ENCODE measurements at places on chromosomes 11 and 22.

DNA sequence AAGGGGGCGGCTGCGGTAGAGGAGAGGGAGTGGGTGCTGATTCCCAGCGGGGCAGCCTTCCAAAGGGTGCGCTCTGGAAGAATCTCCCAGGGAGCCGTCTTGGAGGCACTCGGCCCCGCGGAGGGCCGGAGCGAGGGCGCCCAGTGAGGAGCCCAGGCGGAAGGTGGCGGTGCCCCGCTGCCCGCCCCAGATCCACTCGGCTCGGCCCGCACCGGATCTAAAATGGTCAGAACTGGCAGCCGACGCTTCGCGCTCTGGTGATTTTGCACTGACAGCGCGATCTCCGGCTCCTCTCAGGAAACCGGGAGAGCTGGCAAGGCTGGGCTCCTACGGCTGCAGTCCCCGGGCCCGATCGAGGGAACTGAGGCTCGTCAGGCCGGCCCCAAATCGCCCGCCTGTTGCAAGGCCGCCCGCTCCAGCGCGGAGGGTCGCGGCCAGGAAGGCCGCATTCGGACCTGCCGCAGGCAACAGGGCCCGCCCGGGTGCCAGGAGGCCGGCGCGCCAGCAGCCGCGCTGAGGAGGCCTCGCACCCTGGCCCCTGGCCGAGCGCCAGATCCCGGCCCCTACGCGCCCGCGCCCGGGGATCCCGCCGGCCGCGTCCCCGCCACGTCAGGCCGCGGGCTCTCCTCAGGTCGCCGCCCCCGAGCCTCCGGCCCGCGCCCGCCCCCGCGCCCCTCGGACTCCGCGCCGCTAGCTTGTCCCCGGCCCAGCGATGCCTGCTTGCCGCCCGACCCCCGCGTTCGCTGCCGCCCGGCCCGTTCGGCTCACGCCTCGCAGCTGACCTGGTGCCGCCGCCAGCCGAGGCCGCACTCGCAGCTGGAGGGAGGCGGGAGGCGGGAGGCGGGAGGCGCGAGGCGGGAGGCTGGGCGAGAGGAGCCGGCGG is at the start of gene KLHL22:
Gene KLHL22, minus strand, starts transcription at position 818 of the 883 bp plus-strand sequence. CDS start 6,584 bp downstream, outside the sequence.
- DNase-seq = no peak

DNA sequence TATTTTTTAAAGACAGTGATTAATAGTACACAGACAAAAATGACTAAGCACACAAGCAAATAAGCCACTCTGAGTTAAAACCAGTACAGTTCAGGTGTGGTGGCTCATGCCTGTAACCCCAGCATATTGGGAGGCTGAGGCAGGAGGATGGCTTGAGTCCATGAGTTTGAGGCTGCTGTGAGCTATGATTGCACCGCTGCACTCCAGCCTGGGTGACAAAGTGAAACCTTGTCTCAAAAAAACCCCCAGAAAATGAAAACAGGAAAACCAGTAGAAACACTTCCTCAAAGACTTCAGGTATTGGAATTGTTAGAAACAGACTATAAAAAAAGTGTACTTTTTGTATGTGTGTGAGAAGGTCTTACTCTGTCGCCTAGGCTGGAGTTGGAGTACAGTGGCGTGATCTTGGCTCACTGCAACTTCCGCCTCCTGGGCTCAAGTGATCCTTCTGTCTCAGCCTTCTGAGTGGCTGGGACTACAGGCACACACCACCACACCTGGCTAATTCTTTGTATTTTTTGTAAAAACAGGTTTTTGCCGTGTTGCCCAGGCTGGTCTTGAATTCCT is 33.0 kb downstream of the PPP6R2 start:
- no peak for DNase-seq

GRCh38 chr22:37824674-37825641 is 1.8 kb downstream of the GALR3 start:
- no peak for DNase-seq

DNA sequence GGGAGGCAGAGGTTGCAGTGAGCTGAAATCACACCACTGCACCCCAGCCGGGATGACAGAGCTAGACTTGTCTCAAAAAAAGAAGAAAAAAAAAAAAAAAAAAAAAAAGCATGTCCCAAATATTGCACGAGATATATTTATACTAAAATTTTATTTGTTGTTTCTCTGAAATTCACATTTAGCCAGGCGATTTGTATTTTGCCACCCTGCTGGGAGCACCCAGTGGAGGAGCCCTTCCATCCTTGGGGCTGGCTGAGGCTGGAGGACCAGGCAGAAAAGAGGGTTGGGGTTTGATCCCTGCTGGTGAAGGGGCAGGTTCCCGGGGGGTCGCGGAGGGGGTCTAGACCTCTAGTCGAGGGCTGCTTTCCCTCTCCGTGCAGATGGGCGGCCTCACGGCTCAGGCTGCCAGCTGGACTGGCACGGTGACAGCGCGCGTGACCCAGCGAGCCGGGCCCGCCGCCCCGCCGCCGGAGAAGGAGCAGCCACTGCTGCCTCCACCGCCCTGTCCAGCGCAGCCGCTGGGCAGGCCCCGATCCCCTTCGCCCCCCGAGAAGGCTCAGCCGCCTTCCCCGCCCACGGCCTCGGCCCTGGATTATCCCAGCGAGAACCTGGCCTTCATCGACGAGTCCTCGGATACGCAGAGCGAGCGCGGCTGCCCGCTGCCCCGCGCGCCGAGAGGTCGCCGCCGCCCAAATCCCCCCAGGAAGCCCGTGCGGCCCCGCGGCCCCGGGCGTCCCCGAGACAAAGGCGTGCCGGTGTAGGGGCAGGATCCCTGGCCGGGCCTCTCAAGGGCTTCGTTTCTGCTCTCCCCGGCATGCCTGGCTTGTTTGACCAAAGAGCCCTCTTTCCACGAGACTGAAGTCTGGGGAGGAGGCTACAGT is 952 bp upstream of the CATSPERZ start:
- DNase-seq = no peak

GRCh38 chr11:125505492-125506080 is 9.5 kb upstream of the FEZ1 start:
- no peak for DNase-seq

DNA sequence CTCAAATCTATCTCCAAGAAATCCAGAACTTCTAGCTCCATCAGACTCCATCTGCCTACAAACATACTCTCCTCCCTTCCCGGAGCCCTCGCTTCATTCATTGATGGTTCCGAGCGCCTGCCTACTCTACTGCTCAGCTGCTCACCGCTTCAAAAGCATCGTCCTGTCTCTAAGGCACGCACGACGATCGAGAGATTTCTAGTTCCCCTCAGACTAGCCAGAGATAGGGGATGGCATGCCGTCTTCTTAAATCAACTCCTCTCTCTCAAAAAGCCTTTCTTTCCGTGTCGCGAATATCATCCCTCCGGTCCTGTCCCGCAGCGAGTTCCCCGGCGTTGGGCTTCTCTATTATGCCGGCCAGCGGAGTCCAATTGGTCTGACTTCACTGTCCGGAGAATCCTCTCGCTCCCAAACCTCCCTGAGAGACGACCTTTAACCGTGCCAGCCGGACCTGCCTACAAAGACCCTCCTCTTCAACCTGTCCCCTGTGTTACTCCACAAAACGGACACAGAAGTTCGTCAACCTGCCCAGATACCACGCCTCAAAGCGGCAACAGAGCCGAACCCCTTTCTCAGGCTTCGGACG is 592 bp downstream of the EEF1G start:
- DNase-seq = no peak

DNA sequence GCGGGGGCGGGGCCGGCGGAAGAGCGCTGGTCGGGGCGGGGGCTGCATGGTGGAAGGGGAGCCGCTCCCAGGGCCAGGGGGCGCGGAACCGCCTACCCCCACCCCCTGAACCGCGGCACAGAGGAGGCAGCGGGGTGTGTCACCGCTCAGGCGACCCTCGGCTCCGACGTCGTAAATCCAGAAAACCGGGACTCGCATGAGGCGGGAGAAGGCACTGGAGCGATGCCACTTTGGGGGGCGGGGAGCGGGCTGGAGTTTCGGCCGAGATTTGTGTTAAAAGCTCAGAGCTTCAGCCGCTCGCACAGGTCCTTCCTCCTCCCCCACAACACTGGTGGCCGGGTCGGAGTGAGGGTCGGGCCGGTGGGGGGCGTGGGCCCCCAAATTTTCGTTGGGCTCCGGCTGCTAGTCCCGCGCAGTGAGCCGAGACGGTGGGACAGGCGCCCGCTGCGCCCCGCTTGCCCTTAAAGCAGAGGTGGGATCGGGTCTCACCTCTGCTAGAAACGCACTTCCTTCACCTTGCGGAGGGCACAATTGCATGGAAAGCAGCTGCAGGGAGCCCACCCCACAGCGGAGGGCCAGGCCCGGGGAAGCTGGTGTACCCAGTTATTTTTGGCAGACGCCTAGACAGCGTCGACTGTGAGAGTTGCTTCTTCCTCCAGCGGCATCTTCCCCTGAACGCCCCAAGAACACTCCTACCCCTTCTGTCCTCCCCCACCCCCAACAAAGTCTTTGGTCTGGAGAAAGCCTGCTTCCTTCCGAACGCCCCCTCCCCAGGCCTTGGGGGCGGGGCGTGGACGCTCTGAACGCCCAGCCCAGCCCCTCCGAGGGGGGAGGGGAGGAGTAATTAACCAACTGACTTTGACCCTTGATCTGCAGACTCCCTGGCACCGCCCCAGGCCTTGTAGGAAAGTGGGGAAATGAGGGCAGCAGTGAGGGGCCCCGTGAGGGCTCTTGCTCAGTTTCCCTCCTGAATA is 1.1 kb downstream of the OVOL1 start:
- no peak for DNase-seq

DNA sequence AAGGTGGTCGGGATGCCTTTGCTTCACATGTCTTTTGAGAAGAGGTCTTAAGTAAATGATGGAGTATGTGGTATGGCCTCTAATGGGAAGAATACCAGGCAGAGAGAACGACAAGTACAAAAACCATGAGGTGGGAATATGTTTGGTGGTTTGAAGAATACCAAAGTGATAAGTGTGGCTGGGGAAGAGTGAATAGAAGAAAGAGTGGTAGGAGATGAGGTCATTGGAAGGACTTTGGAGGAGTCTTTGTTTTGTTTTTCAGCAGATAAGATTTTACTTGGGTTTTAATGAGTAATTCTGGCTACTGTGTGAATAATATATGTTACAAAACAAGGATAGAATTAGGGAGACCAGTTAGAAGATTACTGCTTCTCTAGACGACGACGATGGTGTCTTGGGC is 515.4 kb downstream of the RAB38 start:
- no peak for DNase-seq

- DNase-seq = no peak
Measured at GRCh38 chr11:17472467-17472866, 4.2 kb downstream of the ABCC8 start.

- DNase-seq = no peak
Measured at GRCh38 chr22:19896665-19897355, 42.1 kb upstream of the GNB1L start.
